HuH-7.5 (cell line): ENCODE measurements at places on chromosomes 1 and 21.

- DNase-seq, result peak; percentile 25
Observed at GRCh38 chr1:183881387-183882131, 76.6 kb downstream of the RGL1 start.

- DNase-seq, result no peak
Observed at GRCh38 chr21:32713726-32714125, 14.1 kb downstream of the SYNJ1 start.

DNA sequence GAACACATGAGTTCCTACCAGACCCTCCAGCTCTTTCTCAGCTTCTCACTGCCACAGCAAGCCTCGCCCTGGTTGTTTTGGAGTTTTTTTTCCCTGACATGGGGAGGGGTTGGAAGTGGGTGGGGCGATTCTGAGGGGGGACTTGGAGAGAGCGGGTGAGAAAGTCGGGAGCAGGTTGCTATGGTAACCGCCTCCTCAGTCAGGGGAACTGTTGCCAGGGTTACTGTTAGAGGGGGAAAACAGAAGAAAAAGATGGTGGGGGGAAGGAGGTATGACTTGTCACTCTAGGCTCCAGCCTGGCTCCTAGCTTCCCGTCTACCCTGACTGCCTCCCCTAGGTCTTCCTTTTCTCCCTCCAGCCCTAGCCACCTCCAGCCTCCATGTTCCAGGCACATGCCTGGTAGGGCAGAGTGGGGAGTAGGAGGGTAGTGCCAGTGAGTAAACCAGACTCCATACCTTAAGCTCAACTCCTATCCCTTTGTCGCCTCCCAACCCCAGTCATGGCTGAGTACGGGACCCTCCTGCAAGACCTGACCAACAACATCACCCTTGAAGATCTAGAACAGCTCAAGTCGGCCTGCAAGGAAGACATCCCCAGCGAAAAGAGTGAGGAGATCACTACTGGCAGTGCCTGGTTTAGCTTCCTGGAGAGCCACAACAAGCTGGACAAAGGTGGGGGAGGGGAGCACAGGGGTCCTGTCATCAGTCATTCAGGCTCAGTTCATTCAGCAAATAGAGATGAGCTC is 6.0 kb downstream of the PEA15 start:
- no peak for DNase-seq

DNA sequence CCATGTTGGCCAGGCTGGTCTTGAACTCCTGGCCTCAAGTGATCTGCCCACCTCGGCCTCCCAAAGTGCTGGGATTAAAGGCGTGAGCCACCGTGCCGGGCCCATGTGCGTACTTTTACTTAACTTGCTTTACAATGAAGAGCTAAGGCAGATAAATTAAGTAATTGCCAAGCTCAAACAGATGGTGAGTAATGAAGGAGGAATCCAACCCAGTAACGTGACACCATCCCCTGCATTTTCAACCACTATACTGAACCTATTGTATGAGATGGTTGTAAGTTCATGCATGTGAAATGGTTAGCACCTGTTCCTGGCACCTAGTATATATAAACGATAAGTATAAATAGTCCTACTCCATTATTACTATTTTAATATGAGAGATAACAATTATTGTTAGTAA is 588.0 kb upstream of the BEND5 start:
- DNase-seq, result no peak

- no peak for DNase-seq
Observed at GRCh38 chr1:24111262-24111995, 506 bp downstream of the MYOM3 start.

- no peak for DNase-seq
Observed at GRCh38 chr1:209454340-209454994, 129.0 kb upstream of the CAMK1G start.

- no peak for DNase-seq
Observed at GRCh38 chr1:163537809-163538208, 216.1 kb downstream of the NUF2 start.

GRCh38 chr1:158685085-158685484 is 1.4 kb downstream of the SPTA1 start:
- DNase-seq, result no peak

GRCh38 chr1:173888749-173889148 is 20.6 kb downstream of the ZBTB37 start:
- DNase-seq, result no peak

DNA sequence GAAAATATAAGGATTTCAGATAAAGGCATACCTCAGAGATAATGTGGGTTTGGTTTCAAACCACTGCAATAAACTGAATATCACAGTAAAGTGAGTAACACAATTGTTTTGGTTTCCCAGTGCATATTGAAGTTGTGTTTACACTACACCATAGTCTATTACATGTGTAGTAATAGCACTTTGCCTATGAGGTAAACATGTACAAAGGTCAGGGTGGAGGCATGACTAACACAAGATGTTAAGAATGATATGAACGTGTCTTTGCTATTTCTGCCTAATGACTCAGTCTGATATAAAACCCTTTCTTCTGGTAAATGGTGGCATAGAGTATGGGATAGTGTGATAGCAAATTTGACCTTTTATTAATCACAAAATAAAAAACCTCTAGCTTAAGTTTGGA is 621.5 kb upstream of the ADGRL2 start:
- peak; percentile 30 for DNase-seq

DNA sequence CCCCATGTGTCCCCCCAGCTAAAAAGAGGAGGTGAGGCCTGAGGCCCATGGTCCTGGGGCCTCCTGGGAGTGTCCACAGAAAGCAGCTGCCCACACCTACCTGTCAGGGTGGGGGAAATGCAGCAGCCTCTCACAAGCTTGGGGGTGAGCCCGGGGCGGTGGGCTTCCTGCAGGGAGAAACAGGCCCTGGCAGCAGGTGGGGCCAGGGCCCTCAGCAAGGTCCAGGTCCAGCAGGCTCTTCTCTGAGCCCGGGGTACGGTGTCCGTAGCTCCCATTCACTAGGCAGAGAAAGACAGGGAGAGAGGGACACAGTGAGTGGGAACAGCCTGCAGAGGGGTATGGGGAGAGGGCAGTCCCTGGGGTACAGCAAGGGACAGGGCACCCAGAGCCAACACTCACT is 139.0 kb downstream of the GLIS1 start:
- no peak for DNase-seq

GRCh38 chr1:105678334-105678733 is 1378.1 kb upstream of the PRMT6 start:
- no peak for DNase-seq

- no peak for DNase-seq
Observed at GRCh38 chr1:190494451-190494850, 16.8 kb upstream of the BRINP3 start.

- peak; percentile 99 for DNase-seq
Observed at GRCh38 chr1:2227346-2228156, 568 bp upstream of the SKI start.

DNA sequence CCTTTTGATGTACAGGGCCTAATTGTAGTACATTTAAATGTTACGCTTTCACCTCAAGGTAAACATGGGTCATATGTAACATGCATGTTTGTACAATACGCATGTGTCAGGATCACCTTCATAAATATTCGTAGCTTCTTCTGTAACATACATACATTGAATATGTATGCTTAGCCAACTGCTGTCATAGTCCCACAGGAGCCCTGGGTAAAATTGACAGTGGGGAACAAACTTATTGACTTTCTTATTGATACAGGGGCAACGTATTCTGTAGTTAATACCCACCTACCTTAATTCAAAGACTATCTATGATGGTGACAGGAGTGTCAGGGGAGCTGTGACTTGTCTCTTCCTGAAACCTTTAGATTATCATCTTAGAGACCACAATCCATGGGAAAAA is 3.7 kb upstream of the REN start:
- no peak for DNase-seq

DNA sequence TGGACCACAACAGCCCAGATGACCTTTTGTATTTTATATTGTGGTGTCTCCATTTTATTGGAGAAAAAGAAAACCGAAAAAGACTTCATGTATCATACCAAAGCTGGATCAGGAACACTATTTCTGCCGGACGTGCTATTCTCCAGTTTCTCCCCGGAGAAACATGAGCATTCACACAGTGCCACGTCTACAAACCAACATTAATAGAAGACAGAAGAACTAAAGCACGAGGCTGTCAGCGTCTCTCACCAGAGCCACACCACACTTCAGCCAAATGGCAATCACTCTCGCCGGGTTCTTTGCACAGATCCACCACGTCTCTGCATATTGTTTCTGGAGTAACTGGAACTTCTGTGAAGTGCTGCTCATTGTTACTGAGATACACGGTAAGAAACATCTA is 24.8 kb downstream of the TP53BP2 start:
- DNase-seq, result no peak

DNA sequence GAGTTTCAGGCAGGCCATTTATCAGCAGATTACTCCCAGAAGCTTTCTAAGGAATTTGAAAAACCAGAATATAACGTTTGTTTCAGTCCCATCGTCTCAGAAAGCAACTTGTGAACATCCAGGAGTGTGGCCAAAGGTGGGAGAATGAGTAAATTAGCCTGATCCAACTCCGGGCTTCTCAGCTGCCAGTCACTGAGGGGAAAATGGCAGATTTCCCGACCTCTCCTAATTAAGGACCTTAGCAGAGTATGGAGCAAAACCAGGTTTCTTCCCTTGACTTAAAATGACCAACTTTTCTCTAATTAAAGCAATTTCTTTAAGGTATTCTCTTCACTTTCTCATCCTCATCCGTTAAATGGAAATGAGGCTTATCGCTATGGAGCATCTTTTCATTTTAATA is 1.0 kb downstream of the CORT start:
- no peak for DNase-seq

DNA sequence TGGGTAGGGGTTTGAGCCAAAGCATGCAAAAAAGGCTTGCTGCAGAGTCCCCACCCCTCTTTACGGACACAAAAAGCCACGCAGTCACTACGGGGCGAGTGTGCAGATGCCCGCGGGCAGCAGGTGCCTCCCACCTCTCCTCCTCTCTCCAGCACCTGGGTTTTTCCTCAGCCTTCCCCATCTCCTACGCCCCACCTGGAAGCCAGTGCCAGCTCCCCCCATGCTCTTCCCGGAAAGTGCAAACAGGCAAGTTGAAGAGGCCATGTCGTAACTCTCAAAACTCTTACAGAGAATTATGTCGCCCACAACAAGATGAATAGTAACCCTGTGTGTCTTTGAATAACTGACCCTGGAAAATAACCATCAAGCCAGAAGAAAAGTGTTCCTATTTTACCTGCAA is 82.5 kb downstream of the PDE9A start:
- DNase-seq, result no peak

- DNase-seq, result no peak
Observed at GRCh38 chr1:2788506-2789163, 12.9 kb downstream of the TTC34 start.

DNA sequence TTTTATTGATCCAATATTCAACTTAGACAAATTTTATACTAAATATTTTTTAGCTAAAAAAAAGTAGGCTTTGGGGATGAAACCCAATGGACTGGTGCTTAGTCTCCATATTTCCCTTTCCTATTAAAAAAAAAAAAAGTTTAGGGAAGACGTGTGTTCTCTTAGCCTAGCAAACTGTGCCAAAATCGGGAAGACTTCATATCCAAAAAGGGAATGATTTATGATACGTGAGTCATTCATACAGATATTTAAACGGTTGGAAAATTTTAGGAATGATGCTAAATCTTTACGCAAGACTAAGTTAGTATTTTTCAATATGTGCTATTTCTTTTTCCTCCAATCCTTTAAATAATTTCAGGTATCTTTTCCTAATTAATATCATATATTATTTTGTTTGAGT is 50.7 kb downstream of the SPATA17 start:
- DNase-seq, result no peak

GRCh38 chr1:10852018-10852417 is 55.6 kb upstream of the CASZ1 start:
- DNase-seq, result no peak

DNA sequence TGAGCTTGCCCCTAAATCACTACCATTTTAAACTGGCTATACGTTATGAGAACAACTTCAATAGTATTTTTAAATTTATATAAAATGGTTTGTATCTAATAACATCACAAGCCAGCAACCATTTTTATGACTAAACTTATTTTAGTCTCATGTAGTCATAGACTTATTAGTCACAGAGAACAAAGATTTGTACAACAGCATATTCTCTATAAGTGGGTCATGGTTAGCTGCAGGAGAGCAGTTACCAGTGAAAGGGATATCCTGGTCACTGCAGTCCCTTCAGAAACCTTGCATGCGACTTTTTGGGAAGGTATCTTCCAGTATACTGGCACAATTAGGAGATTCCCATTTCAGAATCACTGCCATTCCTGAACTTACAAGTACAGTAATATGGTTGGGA is 90.0 kb downstream of the HFM1 start:
- DNase-seq, result no peak

DNA sequence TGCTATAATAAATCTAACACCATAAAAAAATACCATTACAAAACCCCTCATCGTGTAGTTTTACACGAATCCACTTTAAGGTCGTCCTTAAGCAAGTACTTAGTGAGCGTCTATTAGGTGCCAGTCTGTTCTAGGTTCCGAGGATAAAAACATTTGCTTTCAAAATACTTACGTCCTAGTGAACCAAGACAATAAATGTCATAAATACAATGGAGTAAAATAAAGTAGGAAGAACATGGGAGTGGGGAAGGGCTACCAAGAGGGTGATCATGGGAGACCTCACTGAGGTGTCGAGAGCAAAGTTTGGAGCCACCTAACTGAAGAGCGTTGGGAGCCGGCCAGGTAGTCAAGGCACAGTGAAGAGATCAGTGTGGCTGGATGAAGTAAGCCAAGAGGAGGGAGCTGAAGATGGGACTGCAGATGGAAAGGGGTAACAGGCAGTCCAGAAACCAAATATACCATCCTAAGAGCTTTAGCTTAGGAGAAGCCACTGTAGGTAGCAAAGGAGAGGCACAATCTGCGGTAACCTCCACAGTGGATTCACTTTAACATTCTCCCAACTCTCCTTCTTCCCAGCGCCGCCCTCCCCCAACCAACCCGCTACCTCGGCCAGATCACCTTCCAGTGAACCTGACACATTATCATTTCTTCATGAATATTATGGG is 684 bp downstream of the LTN1 start:
- DNase-seq, result no peak

DNA sequence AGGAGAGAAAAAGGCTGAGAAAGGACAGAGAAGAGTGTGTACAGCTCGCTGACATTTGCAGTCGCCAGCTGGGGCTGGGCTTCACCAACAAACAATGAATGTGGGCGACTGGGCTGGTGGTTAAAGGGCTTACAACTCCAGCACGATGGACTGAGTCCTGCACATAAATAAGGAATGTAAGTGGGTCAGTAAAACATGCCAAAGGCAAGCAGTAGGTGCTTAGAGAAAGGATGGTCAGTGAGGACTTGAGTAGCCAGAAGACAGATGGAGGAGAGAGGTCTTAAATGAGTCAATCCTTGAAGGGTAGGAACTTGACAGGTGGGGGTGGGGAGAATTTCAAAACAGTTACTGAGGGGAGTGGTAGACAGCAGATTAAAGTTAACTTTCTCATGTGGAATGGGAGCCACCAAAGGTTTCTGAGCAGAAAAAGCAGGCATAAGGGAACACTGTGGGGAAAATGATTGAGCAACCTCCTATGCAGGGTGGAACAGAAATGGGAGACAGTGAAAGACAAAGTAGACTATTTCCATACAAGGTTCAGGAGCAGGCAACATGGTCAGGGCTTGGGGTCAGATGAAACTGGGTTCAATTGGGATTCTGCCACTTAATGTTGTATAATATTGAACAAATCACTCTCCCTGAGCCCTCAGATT is 37.4 kb downstream of the GADD45A start:
- DNase-seq, result no peak

GRCh38 chr1:48558366-48558765 is 86.4 kb upstream of the SPATA6 start:
- DNase-seq, result no peak

GRCh38 chr1:52142220-52143183 is 613 bp downstream of the ZFYVE9 start:
- peak; percentile 51 for DNase-seq
